ENCODE measurements at places on chromosomes 11 and 22. TPM values are rescaled to one million over a fixed set of nuclear protein-coding genes. Genes with fewer than 3 reads are reported as not detected.

DNA sequence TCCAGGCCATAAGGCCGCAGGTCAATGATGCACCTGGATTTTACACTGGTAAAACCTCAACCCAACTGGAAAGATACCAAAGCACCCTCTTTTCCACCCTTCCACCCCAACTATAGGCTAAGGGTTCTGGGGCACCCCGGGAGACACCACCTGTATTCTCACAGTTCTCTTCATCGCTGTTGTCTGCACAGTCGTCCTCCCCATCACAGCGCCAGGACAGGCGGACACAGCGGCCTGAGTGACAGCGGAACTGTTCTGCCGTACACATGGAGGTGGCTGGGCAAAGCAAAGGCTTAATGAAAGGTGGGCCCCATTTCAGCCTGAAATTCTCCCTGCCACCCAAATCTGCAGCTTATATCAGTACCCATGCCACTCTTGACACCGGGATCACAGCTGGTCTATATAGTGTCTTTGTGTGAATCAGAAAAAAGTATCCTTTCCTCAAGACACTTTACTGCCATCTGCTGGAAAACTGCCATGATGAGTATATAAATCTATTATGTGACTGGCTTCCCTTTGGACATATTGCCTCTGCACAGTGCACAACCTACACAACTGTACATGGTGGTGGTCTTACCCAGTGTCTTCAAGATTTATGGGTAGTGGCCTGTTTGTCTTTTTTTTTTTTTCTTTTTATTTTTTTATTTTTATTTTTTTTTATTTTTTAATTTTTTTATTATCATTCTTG is 21.5 kb downstream of the LRP4 start:
- peaks cover 8% of the 10 kb centered on the region for H3K4me1 ChIP-seq
- peak overlapping the region; percentile 91 for H3K27ac ChIP-seq
- no peak for DNase-seq
- H3K4me3 ChIP-seq = peak overlapping the region; percentile 15
- H3K36me3 ChIP-seq = no peaks in the 10 kb centered on the region
- peaks cover 3% of the 10 kb centered on the region for H3K27me3 ChIP-seq

GRCh38 chr11:95916049-95916448 is 7.9 kb downstream of the MTMR2 start:
- no peak for DNase-seq
- no peak overlapping the region for H3K4me3 ChIP-seq
- no peaks in the 10 kb centered on the region for H3K36me3 ChIP-seq
- no peak overlapping the region for H3K27ac ChIP-seq

The CHRM1 gene
- total RNA-seq = not detected

DNA sequence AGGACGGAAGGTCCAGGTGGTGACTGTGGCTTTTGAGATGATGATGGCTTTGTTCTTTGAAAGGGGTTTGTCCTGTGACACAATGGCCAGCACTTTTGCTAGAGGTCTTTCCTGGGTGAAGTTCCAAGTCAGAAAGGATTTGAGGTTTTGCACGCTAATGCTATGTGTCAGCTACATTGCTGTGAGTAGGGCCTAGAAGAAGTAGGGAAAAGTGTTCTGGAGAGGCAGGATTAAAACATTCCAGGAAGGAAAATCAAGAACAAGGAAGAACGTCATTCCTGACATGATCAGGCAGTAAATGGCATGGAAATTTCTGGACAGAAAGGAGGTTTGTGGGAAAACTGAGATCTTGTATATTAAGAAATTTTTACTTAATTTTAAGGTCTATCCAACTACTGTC is 290.7 kb downstream of the NTM start:
- H3K4me3 ChIP-seq = no peak overlapping the region
- peaks cover 16% of the 10 kb centered on the region for H3K4me1 ChIP-seq
- H3K27me3 ChIP-seq = no peaks in the 10 kb centered on the region

DNA sequence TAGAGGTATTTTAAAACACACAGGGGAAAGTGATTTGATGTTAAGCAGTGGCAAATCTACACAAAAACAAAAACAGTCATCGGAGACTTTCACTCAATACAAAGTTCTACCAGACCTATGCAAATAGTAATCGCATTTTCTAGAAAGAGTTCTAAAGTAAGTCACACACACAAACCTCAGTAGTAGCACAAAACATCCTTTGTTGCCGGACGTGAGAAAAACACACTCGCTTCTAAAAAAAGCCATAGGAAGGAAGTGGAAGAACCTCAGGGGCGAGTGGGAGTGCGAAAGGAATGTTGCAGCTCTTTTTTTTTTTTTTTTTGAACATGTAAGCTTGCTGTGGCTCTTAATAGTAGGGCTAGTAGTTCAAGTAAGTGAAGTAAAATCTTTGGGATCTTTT is 88.9 kb downstream of the MAML2 start:
- no peak overlapping the region for H3K27ac ChIP-seq
- no peaks in the 10 kb centered on the region for H3K27me3 ChIP-seq
- H3K36me3 ChIP-seq = no peaks in the 10 kb centered on the region
- no peak for DNase-seq
- no peaks in the 10 kb centered on the region for H3K4me1 ChIP-seq
- H3K4me3 ChIP-seq = no peak overlapping the region

The SPECC1L gene
- total RNA-seq = 173 TPM

DNA sequence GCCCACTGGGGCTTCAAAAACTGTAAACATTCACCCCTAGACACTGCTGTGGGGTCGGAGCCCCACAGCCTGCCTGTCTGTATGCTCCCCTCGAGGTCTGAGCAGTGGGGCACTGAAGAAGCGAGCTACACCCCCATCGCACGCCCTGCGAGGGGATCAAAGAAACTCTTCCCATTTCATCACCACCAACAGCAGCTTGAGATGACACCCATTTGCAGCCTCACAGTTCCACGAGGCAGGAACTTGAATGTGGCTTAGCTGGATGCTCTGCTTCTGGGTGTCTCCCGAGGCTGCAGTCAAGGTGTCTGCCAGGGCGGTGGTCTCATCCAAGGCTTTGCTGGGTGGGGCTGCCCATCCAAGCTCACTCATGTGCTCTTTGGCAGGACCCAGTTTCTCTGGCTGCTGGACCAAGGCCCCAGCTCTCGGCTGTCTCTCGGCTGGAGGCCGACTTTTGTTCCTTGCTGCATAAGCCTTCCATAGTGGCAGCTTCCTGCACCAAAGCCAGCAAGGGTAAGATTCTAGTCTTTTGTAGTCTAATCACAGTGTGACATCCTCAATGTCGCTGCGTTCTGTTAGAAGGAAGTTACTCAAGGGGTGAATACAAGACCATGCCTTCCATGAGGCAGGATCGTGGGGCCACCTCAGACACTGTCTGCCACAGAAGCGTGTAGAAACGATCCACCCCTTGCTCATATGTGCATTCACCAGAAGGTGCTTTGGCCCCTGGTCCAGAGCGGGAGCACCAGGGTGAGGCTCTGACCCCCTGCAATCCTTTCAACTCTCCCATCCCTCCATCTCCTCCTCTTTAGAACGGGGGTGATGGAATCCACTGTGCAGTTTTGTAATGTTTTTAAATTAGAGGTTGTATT is 46.2 kb upstream of the SEPTIN5 start:
- no peak for DNase-seq
- peaks cover 10% of the 10 kb centered on the region for H3K27me3 ChIP-seq
- no peak overlapping the region for H3K27ac ChIP-seq
- H3K4me1 ChIP-seq = peaks cover 30% of the 10 kb centered on the region
- H3K36me3 ChIP-seq = peaks cover 7% of the 10 kb centered on the region
- no peak overlapping the region for H3K4me3 ChIP-seq

DNA sequence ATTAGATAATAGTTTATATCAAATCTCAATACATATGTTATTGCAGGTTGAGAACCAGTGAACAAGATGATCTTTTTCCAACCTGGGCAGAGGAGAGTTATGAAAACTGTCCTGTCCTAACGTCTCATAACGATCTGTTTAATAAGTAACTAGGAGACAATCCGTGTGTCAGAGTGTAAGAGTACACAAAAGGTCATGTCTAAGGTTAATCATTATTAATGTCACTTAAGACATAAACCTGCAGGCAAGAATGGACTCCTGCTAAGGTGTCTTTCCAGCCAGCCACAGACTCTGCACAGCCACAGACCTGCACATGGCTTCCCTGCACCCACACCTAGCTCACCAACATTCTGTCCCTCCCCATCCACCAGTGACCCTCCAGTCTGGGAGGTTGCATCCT is 10.1 kb downstream of the SLC5A4 start:
- H3K4me1 ChIP-seq = no peaks in the 10 kb centered on the region
- H3K36me3 ChIP-seq = no peaks in the 10 kb centered on the region
- no peak overlapping the region for H3K4me3 ChIP-seq
- H3K27ac ChIP-seq = no peak overlapping the region

DNA sequence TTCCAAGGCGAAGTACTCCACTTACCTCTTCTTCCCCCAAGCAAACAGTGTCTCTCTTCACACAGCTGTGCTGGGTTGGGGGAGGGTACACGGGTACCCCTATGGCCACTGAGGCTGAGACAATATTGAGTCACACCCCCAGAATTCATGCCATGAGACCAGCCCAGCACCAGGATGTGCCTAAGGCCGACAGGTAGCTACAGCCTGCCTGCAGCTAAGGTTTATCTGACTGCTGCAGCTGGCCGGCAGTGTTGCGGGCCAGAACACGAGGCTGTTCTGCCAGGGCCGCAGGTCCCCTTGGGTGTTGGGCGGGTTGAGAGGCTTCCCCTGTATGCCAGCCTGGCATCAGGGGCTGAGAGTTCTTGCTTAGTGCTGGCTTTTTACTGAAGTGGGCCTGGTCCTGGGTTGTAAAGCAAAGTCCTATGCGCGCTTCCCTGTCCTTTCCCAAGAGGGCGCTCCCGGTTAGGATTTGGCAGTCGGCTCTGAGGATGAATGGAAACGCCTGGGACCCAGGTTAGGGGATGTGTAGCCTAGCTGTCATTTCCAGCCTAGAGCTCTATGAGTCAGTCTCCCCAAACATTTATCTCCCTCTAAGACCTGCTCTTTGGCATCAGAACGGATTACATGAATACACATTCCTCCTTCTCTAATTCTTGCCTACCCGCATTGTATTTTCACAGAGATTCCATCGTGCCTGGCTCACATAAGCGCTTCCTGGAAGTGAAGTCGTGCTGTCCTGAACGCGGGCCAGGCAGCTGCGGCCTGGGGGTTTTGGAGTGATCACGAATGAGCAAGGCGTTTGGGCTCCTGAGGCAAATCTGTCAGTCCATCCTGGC is 7.1 kb downstream of the USP18 start:
- H3K36me3 ChIP-seq = no peaks in the 10 kb centered on the region
- peaks cover 2% of the 10 kb centered on the region for H3K27me3 ChIP-seq
- H3K4me1 ChIP-seq = peaks cover 5% of the 10 kb centered on the region
- peak; percentile 88 for DNase-seq
- peak overlapping the region; percentile 68 for H3K4me3 ChIP-seq

- H3K27me3 ChIP-seq = peaks cover 2% of the 10 kb centered on the region
- H3K36me3 ChIP-seq = no peaks in the 10 kb centered on the region
- no peaks in the 10 kb centered on the region for H3K4me1 ChIP-seq
- no peak for DNase-seq
- H3K27ac ChIP-seq = no peak overlapping the region
Measured at GRCh38 chr11:96015906-96016565, 92.1 kb upstream of the MTMR2 start.

DNA sequence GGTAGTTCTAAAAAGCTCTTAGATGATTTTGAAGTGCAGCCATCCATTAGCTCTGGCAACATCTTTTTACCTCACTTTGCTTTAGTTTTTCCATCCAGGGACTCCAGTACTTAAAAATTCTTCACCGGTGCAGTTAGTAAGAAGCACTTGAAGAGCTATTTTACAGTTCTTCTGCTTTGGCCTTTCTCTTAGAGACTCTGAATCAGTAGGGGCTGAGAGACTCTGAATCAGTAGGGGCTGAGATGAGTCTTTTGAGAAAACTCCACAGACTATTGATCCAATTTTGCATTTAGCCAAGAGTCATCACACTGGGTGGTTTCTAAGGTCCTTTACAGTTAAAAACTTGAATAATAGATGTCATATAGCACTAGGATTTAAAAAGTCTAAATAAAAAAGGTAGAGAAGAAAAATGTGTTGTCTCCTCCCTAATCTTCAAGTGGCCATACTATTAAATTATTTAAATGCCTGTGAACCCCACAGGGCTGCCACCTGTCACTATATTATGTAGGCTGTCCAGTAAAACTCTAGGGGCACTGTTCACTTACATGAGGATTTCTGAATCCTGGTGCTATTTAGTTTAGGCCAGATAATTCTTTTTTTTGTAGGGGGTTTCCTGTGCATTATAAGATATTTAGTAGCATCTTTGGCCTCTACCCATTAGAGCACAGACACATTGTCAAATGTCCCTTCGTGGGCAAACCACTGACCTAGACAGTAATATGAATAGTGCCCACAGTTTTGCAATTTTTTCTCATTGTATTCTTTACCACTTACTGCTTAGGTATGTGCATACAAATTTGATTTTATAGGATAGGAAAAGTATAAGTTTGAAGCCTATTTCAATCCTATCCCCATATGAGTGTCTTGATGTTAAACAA is 26.3 kb upstream of the HIKESHI start:
- no peak for DNase-seq
- H3K4me1 ChIP-seq = peaks cover 6% of the 10 kb centered on the region
- no peak overlapping the region for H3K27ac ChIP-seq

The EML3 gene
- total RNA-seq = 26.7 TPM

- no peaks in the 10 kb centered on the region for H3K36me3 ChIP-seq
- H3K27ac ChIP-seq = peak overlapping the region; percentile 84
- no peak for DNase-seq
- H3K4me3 ChIP-seq = no peak overlapping the region
Measured at GRCh38 chr11:116145187-116145865, 627.5 kb downstream of the BUD13 start.

DNA sequence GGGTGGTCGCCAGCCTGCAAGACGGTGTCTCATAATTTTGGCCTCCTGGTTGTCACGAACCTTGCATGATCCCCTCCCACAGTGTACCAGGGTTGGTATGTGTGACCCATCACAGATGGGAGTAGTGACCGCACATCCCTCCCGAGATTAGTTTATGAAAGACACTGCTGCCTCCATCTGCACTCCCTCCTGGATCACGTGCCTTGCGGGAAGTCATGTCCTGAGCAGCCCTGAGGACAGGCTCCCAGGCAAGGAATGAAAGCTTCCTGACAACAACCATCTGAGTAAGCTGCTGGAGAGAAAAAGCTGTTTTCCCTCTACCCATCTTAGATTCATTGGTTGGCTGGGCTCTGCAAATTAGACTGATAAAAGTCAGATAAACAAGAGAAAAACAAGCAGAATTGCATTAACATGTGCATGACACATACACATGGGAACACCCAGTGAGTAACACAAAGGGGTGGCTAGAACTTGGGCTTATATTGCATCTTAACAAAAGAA is 14.4 kb upstream of the PAMR1 start:
- H3K27ac ChIP-seq = peak overlapping the region; percentile 53
- H3K4me3 ChIP-seq = no peak overlapping the region
- H3K36me3 ChIP-seq = no peaks in the 10 kb centered on the region
- peaks cover 2% of the 10 kb centered on the region for H3K27me3 ChIP-seq
- DNase-seq = no peak

The OR51E2 gene
- not detected for total RNA-seq

- peak; percentile 73 for DNase-seq
- H3K4me3 ChIP-seq = peak overlapping the region; percentile 54
- H3K27me3 ChIP-seq = peaks cover 8% of the 10 kb centered on the region
- peaks cover 24% of the 10 kb centered on the region for H3K4me1 ChIP-seq
Measured at GRCh38 chr11:17473071-17473744, 3.4 kb downstream of the ABCC8 start.

- no peak overlapping the region for H3K4me3 ChIP-seq
- peaks cover 3% of the 10 kb centered on the region for H3K4me1 ChIP-seq
- DNase-seq = no peak
- no peaks in the 10 kb centered on the region for H3K27me3 ChIP-seq
Measured at GRCh38 chr11:75899806-75900205, 84.8 kb downstream of the UVRAG start.

- DNase-seq = no peak
- no peak overlapping the region for H3K27ac ChIP-seq
- no peaks in the 10 kb centered on the region for H3K36me3 ChIP-seq
- H3K4me3 ChIP-seq = no peak overlapping the region
Measured at GRCh38 chr11:33942954-33943353, 51.1 kb upstream of the LMO2 start.

The TSPAN18 gene
- total RNA-seq = 80.4 TPM

Data from glutamatergic neuron (in vitro differentiated cells).